ENCODE measurements at places on chromosomes 16 and 17.
A peak's percentile ranks its signal among the peaks of the same experiment; 100 is the strongest.

GRCh38 chr16:73161977-73162376 lies 114.0 kb upstream of the ZFHX3 start:
- no peak for DNase-seq

DNA sequence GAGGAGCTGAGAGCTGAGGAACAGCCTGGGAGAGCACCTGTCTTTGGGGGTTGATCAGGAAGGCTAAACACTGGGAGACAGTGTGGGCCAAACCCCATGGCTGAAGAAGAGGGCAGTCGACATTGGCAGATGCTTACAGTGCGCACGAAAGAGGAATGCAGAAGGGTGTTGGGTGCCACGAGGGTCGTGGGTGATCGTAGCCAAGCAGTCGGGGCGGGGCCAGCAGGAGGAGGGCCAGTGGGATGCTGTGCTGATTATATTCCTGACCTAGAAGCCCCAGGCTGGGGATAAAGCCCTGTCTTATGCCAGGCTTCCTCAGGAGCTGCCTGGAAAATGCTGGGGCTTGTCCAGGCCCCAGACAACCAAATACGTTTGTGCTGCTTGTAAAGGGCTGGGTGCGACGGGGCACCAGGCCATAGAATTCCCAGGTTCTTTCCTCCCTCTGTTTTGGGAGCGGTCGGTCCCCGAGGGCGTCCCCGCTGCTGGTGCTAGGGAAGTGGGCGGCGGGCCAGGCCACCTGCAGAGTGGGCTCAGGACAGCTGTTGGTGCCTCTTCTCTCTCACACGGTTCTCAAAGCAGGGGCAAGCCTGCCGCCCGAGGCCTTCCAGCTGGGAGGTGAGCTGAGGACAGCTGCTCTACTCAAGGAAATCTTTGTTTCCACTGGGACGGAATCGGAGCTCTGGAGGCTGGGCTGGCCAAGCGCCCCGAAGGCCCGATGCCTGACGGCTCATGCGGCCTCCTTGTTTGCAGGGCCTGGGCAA lies 10.0 kb downstream of the C1QTNF1 start:
- peak; percentile 52 for DNase-seq

DNA sequence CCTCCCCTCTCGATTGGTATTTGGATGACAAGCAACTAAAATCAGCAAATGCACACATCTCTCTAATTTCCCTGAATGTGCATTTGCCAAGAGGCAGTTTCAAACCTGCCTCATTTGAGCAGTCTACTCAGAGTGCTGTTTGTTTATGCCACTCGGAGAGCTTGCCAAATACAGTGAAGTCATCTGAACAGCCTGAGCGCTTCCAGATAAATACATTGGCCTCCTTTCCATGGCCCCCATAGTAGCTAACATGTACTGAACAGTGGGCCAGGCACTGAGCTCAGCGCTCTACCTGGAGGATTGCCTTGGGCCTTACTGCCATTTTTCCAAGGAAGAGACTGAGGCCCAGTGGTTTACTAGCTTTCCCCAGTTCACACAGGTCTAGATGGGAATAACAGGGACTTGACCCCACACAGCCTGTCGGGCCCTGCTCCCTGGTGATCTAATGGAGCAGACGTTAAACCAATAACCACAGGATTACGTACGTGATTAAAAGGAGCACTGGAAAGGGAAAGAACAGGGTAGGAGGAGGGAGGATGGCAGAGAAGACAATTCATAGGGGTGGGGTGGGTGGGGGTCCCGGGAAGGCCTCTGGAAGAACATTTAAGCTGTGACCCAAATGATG lies 18.7 kb upstream of the ANKRD40CL start:
- no peak for DNase-seq

DNA sequence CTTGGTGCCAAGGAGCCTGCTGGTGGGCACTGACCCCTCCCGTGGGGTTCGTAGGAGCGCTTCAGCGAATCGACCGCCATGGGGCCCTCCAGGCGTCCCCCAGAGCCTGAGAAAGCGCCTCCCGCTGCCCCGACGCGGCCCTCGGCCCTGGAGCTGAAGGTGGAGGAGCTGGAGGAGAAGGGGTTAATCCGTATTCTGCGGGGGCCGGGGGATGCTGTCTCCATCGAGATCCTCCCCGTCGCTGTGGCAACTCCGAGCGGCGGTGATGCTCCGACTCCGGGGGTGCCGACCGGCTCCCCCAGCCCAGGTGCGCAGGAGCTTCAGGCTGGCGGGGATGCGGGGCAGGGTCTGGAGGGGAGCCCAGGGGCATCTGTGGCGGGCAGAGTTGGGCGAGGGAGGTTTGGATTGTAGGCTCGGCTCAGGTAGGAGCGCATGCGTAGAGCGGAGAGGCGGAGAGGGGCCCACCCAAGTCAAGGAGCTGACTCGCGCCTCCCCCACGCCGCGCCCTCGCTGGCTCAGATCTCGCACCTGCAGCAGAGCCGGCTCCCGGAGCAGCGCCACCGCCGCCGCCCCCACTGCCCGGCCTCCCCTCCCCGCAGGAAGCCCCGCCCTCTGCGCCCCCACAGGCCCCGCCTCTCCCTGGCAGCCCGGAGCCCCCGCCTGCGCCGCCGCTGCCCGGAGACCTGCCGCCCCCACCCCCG lies 19.8 kb downstream of the FMNL1 start:
- peak; percentile 88 for DNase-seq

GRCh38 chr16:13315642-13316427 lies 414.4 kb downstream of the SHISA9 start:
- no peak for DNase-seq

GRCh38 chr16:1175566-1176279 lies 22.8 kb downstream of the CACNA1H start:
- DNase-seq: no peak

- DNase-seq: peak; percentile 78
These were observed 30.0 kb upstream of the RNF43 start for GRCh38 chr17:58447039-58447975.

GRCh38 chr17:36629252-36629847 lies 28.0 kb downstream of the MRM1 start:
- DNase-seq: peak; percentile 89

DNA sequence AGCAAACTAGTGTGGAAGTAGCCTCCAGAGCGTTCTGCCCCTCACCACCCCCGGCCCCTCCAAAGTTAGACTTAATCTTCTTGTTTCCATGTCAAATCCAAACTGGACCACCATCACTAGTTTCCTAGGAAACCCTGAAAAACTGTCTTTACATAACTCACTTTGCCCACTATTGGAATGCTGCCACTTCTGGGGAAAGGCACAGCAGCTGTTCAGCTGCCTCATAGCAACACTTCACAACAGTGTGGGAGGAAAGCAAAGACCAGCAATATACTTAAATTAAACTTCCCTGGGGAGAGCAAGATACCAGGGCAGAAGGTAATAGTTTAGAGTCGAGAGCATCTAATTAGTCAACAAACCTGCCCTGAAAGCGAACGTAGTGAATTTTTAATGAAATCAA lies 452.2 kb downstream of the KCNJ2 start:
- DNase-seq: no peak

DNA sequence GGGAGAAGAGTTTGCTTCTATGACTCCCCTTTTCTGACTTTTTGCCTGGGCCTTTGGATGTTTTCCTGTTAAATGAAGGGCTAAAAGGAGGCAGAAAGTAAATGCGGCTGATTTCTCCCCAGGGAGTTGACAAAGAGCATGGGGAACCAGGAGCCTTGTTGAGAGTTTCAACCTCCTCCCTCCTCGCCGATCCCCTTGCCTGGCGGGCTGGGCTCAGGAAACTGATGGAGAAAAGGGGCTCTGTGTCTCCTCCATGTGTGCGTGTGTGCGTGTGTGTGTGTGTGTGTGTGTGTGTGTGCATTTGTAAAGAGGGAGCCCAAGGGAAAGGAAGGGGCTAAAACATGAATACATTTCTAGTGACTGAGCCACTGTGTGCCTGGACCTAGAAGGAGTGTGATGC lies 94.5 kb downstream of the ZDHHC7 start:
- no peak for DNase-seq

DNA sequence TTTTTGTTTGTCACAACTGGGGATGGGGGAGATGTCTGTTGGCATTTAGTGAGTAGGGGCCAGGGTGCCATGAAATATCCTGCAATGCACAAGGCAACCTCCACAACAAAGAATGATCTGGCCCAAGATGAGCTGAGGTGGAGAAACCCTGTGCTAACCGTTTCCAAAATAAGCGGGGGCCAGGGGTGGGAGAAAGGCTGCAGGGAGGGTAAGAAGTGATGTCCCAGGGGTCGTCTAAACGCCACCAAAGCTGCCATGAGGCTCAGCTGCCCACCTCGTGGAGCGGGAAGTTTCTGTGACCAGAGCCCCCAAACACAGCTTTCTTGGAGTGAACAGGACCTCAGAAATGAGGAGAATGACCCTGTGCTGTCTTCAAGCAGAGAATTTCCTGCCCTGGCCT lies 76.5 kb upstream of the CDH5 start:
- DNase-seq: no peak

DNA sequence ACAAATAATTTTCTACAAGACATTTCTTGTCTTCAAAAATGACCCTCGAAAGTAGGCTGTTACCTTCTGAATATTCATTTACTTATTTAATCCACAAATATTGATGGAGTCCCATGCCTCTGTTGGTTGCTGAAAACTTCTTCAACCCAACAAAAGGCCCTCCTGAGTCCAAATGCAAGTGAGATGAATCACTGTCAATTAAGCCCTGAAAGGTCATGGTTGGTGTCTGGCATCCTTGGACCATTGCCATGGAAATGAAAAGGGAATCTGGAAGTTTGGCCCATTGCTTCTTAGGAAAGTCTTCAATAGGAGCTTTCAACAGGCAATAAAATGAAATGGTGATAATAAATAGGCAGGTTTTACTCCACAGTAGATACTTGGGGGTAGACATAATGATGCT lies 364.7 kb upstream of the DYNLRB2 start:
- no peak for DNase-seq

DNA sequence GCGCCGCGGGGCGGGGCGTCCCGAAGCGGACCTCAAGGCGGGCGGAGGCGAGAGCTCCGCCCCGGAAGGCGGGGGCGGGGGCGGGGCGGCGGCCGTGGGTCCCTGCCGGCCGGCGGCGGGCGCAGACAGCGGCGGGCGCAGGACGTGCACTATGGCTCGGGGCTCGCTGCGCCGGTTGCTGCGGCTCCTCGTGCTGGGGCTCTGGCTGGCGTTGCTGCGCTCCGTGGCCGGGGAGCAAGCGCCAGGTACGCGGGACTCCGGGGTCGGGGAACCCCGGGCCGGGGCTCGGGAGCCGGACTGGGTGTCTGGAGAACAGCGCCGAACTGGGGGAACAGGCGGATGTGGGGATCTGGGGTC lies at the start of gene TNFRSF12A:
Gene TNFRSF12A (plus strand): TSS at position 122 of the 357 bp plus-strand sequence. CDS start 30 bp downstream, at position 152.
- peak; percentile 95 for DNase-seq
